ENCODE measurements at places on chromosomes 12 and 14.

DNA sequence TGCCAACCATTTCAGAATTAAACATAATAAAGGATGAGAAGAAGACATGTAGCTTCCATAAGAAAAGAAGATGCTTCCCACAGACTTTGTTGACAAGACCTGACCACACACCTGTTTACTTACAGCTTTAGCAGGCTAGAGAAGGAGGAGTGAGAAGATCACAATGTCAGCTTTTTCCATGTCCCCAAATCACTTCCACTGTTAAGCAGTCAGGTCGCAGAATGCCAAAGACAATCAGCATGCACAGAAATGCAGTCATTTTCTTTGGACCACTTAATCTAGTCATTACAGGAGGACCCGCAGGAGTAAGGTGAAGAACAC is 314.9 kb downstream of the SSPN start:
- DNase-seq: no peak

GRCh38 chr14:101369194-101369915 is 191.9 kb upstream of the DIO3 start:
- no peak for DNase-seq

GRCh38 chr12:65511134-65511834 is 232.8 kb downstream of the MSRB3 start:
- no peak for DNase-seq

DNA sequence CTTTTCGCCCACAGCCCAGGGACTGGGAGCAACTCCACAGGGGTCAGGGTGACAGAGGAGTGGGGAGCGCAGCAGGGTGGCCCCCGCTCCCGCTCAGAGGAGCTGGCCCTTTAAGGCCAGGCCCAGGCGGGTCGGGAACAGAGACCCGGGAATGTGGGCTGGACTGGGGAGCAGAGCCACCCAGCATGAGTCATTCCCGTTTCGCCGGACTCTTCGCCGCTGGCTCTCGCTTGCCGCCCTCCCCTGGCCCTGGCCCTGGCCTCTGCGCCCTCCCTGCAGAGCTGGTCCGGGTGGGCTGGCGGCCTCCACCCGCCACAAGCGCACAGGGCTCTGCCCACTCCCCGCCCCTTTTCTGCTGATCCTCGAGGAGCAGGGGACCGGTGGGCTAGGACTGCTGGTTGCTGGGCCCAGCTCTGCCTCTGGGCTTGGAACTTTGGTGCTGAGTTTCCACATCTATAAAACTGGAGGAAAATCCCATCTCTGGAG is 92.8 kb downstream of the NINJ2 start:
- DNase-seq: peak; percentile 86

DNA sequence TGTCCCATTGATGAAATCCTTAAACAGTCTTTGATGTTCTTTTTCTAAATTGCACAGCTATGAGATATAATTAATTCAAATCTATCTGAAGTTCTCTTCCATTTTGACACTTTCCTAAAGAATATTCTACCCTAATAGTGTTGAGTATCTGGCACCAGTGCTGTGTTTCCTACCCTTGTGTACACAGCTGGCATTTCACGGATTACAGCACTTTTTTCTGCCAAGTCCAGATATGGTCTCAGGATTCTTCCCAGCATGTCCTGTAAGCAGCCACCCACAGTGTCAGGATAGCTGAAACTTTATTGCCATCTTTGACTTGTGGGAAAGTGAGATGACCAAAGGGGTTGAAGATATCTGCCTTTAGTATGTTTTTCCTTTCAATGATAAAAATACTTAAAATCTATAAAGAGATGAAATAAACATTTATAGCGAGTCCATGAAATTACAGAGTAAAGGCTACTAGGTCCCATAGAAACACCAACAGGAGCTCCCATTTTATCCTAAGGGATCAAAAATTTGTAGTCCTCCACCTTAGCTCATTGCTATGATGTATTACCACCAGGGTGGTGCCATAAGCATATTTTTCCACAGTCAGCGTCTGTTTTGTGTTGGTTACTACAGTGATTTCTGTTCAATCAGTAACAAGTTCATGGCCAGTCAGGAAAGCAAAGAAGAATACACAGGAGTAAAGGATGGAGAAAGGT is 96.7 kb downstream of the TRHDE start:
- no peak for DNase-seq

GRCh38 chr14:101290611-101291010 is 270.7 kb upstream of the DIO3 start:
- DNase-seq: no peak

DNA sequence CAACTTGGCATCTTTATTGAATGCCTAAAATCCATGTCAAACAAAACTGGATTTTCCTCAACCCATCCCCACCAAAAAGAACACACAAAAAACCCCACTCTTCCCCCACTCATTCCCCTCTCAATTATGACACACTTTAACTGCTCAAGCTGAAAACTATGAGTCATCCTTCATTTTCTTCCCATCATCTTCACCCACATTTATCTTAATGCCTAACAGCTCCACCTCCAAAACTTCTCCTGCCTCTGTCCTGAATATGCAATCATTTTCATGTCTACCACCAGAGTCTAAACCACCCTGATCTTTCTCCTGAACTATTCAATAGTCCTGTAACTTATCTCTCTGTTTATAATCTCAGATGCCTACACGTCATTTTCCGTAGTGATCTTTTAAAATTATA is 239.7 kb downstream of the BCAT1 start:
- DNase-seq: no peak

DNA sequence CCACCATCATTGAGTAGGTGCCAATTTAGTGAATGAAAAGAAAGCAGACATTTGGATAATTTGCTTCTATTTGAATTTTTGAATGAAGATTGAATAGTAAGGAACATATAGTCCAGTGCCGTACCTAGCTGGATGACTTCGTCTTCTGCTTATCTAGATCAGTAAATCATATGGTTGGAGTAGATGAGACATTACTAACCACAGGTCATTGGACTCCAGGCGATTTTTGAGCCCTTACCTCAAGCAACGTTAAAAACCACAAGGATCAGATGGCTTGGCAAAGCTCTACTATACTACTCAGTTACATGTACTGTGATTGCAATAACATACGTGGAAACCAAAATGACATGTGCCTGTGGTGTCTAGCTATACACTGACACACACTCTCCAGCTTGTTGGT is 1.7 kb upstream of the SPATS2 start:
- DNase-seq: peak; percentile 59

- no peak for DNase-seq
Observed at GRCh38 chr14:104294983-104295680, 156.7 kb downstream of the KIF26A start.

GRCh38 chr14:60975551-60975950 is 5.3 kb downstream of the TRMT5 start:
- DNase-seq: no peak

- no peak for DNase-seq
Observed at GRCh38 chr14:58770491-58770982, 132.8 kb downstream of the DACT1 start.

DNA sequence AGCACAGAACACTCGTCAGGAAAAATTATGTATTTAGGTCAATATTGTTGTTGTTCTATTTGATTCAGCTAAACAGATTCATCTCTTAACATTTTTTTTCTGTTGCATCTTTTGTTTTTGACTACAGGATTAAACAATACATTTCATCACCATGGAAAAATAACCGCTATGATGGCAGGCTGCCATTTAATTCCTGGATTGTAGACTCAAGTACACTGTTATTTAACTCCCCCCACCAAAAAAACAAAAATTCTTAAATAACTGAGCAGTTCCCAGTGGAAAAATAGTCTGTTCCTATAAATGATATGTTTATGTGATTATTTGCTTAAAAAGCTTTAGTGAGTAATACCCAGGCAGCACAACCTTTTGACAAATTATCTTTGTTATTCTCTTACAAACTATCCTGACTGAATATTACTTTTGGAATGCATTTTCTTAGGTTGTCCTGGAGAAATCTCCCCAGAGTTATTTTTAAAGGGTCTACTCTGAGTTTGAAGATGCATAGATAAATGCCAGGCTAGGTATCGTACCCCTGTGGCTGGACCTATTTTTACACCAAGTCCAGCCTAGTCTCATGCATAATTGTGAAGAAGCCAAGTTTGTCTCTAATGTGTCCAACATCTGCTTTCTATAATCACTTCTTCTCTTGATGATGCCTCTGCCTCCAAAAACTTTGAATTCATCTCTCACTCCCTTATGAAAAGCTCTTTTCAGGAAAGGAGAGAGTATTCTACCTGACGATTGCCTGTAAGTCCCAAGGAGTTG is 3.7 kb downstream of the KERA start:
- peak; percentile 71 for DNase-seq

- no peak for DNase-seq
Observed at GRCh38 chr12:53518381-53518780, 11.1 kb upstream of the NPFF start.

DNA sequence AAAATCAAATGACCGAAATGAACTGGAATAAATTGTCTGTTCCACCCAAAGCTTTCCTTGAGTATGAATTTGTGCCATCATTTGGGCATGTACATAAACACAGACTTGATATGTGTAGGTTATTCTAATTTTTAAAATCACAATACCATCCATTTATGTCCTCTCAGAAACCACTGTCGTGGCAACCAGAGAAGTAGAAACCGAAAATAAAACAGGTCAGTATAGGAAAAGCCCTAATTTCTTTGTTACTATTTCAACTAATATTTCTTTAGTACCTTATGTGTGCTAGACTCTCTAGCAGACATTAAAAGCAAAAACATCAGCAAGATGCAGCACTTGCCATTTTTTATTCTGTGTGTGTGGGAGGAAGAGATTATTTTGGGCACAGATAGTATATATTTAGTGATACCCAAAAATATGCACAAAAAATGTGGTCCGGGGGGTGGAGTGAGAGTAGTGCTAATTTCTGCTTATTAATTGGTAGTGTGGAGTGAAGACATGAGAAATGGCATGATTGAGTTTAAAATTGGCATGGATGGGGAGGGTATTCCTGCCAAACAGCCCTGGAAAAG is 130.8 kb upstream of the CNTN1 start:
- DNase-seq: no peak

DNA sequence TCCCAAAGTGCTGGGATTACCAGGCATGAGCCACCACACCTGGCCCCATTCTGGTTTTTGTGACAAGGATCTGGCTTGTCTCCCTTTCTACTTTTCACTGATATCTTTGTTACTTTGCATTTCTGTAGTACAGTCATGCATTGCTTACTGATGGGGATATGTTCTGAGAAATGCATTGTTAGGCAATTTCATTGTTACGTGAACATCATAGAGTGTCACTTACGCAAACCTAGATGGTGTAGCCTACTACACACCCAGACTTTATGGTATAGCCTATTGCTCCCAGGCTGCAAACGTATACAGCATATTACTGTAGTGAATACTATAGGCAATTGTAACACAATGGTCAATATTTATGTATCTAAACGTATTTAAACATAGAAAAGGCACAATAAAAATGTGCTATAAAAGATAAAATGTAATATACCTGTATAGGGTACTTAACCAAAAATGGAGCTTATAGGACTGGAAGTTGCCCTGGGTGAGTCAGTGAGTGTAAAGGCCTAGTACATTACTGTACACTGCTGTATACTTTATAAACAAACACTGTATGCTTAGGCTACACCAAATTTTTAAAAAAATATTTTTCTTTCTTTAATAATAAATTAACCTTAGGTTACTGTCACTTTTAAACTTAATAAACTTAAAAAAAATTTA is 16.0 kb downstream of the MRPL42 start:
- peak; percentile 15 for DNase-seq
